ENCODE measurements at places on chromosomes 1 and 21.

- DNase-seq, result no peak
Observed at GRCh38 chr1:63924600-63924999, 150.8 kb downstream of the ROR1 start.

DNA sequence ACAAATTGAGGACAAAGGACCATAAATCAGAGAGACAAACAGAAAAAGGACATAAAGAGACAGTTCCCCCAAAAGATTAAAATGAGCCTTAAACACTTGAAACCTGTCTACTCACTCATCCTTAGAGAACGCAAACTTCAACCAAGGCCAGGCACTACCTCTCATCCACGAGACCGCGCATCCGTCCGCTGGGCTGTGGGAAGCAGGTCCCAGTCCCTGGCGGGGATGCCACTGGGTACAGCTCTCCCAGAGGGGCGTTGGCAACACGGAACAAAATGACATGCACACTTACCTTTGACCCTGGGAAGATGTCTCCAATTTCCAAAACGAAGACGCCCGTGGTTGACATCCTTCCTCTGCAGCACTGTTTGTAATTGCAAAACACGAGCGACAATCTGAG, 16.5 kb upstream of the ADARB1 start:
- DNase-seq, result no peak

- peak; percentile 82 for DNase-seq
Observed at GRCh38 chr1:183783767-183784637, 20.9 kb upstream of the RGL1 start.

DNA sequence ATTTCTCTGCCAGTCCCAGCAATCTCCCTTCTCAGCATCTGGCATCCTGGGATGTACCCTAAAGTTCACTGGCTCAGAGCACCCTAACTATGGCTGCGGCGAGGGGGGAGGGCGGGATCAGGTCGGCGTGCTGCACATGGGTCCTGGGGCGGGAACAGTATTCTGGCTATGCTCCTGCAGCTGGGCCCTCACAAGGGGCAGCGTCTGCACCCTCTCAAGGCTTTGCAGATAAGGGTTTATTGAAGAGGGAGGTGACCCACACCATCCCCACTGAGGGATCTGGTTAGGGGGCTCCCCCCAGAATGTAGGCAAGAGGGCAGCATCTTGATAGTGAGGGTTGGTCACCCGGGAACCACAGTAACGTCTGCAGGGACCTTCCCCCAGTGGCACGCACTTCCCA, 44.9 kb upstream of the PCBP3 start:
- no peak for DNase-seq

GRCh38 chr1:234553240-234554188, 56.5 kb downstream of the IRF2BP2 start:
- DNase-seq, result peak; percentile 93

GRCh38 chr1:25587290-25587689, 29.3 kb upstream of the MAN1C1 start:
- no peak for DNase-seq

- no peak for DNase-seq
Observed at GRCh38 chr1:201250326-201251011, 32.8 kb upstream of the PKP1 start.

GRCh38 chr1:115251340-115251748, 86.7 kb downstream of the NGF start:
- peak; percentile 74 for DNase-seq

GRCh38 chr21:44783020-44783696, 18.5 kb downstream of the UBE2G2 start:
- DNase-seq, result no peak

DNA sequence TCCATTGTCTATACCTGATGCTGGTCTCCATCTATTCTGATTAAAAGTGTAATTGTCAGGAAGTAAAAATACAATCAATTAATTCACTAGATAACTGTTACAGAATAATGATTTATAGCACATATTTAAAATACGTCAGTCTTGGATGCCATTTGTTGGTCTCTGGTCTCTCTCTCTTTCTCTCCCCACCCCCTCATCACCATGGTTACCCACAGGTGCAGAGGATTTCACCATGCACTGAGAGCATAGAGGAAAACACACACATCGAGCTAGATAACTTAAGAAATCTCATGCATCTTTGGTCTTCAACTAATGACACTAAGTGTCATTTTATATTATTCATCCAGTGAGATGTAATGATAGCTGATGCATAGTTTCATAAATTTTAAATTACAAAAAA, 33.4 kb downstream of the LRRC53 start:
- no peak for DNase-seq

DNA sequence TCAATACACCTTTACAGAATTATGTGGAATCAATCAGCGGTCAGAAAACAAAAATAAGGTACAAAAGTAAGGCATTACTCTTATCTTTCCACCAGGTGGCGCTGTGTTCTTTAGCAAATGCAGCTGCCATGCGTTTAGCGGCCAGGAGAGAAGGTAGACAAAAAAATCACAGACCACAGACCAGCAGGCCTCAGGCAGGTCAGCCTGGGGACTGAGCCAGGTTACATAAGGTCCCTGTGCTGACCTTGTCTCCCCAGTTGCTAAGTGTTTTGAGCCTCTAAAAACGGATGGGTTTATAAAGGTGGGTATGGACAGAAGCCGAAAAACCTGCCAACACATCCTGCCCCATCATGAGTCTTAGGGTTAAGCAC, 2.8 kb downstream of the RGS16 start:
- no peak for DNase-seq

DNA sequence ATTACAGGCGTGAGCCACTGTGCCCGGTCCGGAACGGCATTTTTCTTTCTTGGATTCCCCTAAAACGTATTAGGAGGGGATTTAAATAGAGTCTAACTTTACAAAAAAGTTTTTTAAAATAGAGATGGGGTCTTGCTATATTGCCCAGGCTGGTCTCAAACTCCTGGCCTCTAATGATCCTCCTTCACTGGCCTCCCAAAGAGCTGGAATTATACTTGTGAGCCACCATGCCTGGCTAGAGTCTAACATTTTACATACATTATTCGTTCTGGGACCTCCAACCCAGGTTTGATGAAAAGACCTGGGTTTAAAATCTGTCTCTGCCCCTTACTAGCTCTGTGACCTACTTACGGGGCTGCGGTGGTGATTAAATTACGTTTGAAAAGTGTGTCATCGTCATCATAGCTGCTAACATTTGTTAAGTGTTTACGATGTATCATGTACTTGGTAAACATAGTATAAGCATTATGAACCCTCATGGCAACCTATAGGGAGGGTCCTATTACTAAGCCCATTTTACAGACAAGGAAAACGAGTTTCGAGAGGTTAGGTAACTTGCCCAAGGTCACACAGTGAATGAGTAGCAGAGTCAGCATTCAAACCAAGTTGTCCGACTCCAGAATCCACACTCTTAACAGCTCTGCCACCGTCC, 24.5 kb downstream of the PLEKHM2 start:
- no peak for DNase-seq

DNA sequence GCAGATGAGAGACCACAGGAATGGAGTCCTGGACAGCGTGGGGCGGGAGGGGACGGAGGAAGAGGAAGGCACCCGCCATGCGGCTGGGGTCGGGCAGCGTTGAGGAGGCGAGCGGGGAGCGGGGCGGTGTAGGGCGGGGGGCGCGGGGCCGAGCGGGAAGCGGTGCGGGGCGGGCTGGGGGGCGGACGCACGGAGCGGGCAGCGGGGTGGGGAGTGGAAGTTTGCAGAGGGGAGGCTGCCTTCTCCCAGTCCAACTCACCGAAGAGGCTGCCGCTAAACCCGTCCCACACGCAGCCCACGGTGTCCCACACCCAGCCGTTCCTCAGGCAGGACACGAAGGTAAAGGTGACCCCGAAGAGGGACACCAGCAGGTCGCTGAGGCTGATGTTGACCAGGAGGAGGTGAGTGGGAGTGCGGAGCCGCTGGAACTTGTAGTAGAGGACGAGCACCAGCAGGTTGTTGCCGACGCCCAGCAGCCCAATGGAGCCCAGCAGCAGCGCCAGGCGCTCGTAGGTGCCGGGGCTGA, 483 bp downstream of the CHML start:
- DNase-seq, result no peak

- DNase-seq, result no peak
Observed at GRCh38 chr1:196344453-196344852, 263.8 kb downstream of the KCNT2 start.
